ENCODE measurements at places on chromosomes 11 and 22.
A peak's percentile ranks its signal among the peaks of the same experiment; 100 is the strongest.

DNA sequence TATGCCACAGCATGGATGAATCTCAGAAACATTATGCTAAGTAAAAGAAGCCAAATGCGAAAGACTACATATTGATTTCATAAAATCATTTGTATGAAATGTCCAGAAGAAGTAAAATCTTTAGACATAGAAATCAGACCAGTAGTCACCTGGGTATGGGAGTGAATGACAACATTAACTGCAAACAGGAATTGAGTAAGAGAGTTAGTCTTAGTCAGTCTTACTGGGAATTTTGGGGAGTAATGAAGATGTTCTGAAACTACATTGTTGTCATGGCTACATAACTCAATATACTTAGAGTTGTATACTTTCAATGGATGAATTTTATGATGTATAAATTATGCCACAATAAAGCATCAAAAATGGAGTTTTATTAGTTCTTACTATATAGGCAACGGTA lies 107.8 kb upstream of the CHORDC1 start:
- no peak for DNase-seq

GRCh38 chr11:78991681-78992080 lies 417.0 kb upstream of the NARS2 start:
- DNase-seq = no peak

DNA sequence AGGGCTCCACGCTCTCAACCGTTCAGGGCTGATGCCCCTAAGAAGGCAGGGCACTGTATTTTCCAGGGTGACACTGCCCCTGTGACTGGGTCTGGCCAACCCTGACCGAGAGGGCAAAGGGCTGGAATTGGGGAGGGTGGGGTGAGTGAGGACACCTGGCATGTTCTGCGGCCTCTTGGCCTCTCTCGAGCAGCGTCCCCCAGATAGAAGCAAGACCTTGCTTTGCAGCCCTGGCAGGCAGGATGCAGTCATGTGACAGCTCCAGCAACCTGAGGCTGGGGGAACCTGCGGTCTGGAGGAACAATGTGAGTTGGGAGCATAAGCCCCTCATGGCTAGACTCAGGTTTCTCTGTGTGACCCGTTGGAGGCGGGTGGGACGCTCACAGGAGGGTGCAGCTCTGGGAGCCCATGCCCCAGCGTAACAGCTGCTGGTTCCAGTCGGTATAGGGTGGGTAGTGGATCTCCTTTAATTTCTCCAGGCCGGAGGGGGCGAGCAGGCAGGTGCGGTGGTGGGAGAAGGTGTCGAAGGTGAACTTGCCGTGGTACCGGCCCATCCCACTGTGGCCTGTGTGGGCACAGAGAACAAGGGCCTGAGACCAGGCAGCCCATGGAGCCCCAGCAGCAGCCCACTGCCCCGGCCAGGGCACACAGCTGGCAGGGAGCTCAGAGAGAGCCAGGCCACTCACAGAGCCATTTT lies 11.4 kb downstream of the ALDH3B2 start:
- no peak for DNase-seq

DNA sequence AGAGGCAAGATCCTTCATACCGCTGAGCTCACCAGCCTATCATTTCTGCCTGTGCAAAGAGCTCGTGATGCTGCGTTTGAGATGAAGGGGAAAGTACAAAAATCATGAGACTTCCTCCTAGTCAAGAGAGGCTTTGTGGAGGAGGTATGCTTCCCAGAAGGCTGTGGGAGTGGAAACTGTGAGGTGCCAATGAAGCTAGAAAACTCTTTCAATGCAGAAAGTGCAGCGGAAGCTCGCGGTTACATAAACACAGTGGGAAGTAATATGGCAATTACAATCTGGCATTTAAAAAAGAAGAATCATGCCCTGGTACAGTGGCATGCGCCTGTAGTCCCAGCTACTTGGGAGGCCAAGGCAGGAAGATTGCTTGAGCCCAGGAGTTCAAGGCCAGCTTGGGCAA lies 134.8 kb downstream of the EHF start:
- no peak for DNase-seq

DNA sequence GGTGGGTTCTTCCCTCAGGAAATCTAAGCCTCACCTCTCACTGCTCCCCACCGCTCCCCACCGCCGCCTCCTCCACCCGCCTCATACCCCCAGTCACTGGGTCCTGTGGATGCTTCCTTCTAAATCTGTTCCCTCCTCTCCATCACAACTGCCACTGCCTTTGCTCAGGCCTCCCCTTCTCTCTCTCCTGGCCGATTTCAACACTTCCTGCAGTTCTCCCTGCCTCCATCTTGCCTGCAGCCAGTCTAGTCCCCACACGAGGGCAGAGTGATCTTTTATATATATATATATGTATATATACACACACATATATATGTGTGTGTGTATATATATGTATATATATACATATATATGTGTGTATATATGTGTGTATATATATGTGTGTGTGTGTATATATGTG lies 27.8 kb downstream of the CREB3L1 start:
- no peak for DNase-seq

- no peak for DNase-seq
These were observed 8.0 kb downstream of the DENND6B start for GRCh38 chr22:50318698-50319411.

- no peak for DNase-seq
These were observed 653 bp downstream of the NAGA start for GRCh38 chr22:42069801-42070516.

DNA sequence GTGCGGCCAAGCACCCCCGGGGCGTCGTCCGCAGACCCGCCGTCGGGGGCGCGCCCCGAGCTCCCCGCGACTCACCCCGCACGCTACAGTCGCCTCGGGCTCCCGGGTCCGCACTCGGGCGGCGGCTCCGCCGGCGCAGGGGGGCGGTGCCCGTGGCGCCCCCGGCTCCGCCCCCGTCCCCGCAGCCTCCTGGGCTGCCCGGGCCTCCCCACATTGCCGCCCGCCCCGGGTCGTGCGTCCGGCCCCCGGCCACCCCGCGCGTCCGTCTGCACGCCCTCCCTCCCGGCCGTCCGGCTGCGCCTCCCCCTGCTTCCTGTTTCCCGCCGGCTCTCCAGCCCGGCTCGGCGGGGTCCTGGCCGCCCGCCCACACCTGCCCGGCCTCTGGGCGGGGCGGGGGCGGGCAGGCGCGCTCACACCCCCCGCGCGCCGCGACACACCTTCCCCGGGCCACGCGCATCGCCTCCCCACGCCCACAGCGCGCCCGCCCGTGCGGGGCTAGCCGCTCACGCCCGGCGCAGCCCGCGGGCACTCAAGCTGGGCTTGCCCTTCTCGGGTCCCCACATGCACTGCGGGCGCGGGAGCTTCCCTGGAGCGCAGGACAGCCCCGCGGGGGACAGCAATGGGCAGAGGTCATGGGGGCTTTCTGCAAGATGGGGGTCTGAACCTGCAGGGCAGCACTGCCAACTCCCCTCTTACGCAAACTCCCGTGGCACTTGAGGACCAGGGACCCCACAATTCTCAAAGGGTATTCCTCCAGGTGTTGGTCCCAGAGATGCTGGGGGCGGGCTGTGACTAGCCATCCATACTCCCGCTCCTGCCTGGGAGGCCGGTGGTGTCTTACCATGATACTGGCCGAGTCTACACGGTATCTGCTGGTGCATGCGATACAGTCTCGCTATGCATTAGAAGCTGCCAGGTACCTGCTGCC lies at the start of gene CARD10:
Gene CARD10, minus strand, starts transcription at position 148 of the 928 bp plus-strand sequence. CDS start 215 bp downstream, outside the sequence.
- DNase-seq = no peak

- peak; percentile 35 for DNase-seq
These were observed 152.0 kb upstream of the SYN3 start for GRCh38 chr22:33209930-33210784.

- peak; percentile 37 for DNase-seq
These were observed 53.5 kb upstream of the LMO1 start for GRCh38 chr11:8317159-8317558.

DNA sequence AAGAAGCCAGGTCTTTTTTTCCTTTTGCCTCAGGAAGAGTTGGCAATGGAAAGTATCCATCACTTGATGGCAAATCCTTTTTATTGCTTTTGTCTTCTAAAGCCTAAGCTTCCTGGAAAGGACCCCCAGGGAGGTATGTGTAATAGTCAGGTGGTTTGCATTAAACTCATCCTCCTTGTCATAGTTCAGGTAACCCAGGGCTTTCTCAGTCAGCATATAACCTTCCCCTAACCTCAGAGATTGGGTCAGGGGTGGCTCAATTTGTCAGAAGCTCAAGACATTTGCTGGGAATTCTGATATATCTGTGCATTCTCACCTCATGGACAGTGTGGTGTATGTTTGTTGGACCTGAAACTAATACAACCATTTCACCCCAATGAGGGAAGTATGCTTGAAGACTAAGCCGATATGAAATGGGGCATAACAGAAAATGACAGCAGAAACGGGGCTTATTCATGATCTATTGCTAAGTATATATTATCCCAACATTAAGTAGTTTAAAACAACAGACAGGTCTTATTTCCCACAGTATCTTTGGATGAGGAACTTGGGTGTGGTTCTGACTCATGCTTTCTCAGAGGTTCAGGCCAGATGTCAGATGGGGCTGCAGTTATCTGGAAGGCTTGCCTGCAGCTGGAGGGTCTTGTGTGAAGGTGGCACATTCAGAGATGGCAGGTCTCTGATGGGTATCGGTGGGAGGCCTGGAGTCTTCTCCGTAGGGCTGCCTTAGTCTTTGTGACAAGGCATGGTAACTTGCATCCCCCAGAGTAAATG lies 135.8 kb upstream of the SPON1 start:
- no peak for DNase-seq

DNA sequence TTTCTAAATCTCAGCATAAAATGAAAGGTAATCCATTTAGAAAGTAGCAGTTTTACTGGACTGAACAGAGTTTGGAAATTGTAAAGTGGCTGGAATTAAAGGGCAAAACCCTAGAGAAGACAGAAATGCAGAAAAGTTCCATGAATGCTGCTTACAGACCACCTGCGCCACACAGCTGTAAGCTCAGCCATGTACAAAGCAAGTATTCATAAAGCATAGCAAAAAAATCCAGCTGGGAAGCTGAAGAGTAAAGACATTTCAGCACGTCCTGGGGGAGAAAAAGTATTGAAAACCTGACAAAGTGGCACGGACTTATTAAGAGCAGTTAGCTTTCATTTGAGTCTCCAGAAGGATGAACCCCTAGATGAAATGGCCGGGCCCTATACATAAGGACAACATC lies 220.1 kb upstream of the CNTN5 start:
- no peak for DNase-seq

GRCh38 chr22:29308791-29309262 lies 2.4 kb downstream of the GAS2L1 start:
- DNase-seq = peak; percentile 71

- DNase-seq = no peak
These were observed 94.0 kb upstream of the MTNR1B start for GRCh38 chr11:92875473-92875872.

DNA sequence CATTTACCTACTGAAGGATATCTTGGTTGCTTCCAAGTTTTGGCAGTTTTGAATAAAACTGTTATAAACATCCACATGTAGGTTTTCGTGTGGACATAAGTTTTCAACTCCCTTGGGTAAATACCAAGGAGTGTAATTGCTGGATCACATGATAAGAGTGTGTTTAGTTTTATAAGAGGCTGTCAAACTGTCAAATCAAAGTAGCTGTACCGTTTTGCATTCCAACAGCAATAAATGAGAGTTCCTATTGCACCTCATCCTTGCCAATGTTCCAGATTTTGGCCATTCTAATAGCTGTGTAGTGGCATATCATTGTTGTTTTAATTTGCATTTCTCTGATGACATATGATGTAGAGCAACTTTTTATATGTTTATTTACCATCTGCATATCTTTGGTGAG lies 190.8 kb upstream of the SYN3 start:
- no peak for DNase-seq

DNA sequence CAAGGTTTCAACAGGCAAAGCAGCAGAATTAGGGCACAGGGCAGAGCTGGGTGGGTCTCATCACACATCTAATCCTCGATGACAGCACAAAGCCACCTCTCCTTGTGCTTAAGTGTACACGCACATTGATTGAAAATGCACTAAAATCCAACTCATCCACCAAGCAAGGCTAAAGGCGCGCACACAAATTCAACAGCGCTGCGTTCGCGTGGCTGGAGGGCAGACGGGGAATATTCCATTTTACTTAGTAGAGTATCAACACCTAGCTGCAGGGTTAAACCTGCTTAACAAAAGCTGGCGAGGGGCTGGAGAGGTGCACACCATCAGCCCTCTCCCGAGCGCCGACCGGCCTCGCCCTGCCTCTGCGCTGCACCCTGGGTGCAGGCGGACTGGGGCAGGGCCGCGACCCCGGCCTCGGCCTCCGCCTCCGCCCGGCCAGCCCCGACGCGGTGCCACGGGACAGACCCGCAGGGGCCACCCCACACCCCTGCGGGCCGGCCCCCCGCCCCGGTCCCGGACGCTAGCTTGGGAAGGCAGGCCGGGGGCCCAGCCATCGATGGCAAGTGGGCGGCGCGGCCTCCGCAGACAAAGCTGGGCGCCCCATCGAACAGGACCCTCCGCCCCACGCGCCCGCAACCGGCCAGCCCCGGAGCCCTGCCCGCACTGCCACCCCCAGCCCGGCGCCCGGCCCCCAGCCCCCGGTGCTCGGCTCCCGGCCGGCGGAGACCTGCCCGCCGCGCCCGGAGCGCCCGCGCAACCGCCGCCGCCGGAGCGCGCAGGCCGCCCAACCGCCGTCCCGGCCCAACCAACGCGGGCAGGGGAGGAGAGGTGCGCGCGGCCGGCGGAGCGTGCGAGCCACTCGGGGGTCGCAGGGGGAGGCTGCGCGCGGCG lies 929 bp downstream of the PRDM10 start:
- peak; percentile 12 for DNase-seq

GRCh38 chr22:24323233-24323632 lies 52.6 kb downstream of the SPECC1L start:
- DNase-seq = no peak

GRCh38 chr22:36419177-36419911 lies 31.6 kb upstream of the MYH9 start:
- peak; percentile 90 for DNase-seq

GRCh38 chr11:81993755-81994154 lies 739.9 kb downstream of the FAM181B start:
- DNase-seq = no peak

GRCh38 chr11:123083623-123084029 lies 21.7 kb upstream of the HSPA8 start:
- DNase-seq = peak; percentile 88

GRCh38 chr11:2428322-2428795 lies 16.0 kb downstream of the TRPM5 start:
- DNase-seq = peak; percentile 55

- no peak for DNase-seq
These were observed 28.5 kb downstream of the UQCR10 start for GRCh38 chr22:29795663-29796062.

- no peak for DNase-seq
These were observed 18.6 kb downstream of the ADAMTS8 start for GRCh38 chr11:130409594-130410388.

DNA sequence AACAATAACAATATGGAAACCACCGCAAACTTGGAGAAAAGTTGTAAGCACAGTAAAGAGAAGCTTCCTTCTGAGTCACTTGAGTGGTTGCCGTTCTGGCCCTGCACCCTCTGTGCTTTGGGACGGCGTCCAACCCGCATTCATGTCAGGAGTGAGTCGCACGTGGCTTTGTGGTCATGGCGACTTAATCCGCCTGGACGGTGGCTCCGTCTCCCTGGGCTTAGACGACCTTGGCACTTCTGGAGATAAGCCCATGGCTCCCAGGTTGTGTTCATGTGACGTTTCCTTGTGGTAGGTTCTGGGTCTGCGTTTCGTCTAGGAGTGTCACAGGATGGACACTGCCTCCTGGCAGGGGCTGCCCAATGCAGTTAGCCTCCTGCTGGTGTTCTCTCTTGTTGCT lies 40.5 kb downstream of the TPCN2 start:
- peak; percentile 80 for DNase-seq

- peak; percentile 57 for DNase-seq
These were observed 87.8 kb upstream of the VPREB1 start for GRCh38 chr22:22156716-22157347.

- DNase-seq = no peak
These were observed 150.9 kb downstream of the CRYBB2 start for GRCh38 chr22:25370322-25370721.

- no peak for DNase-seq
These were observed 181.5 kb downstream of the FAM76B start for GRCh38 chr11:95608093-95608492.

Measured in H4 (cell line).